ENCODE measurements at places on chromosomes 2 and 18.

- DNase-seq, result no peak
These were observed 101.8 kb upstream of the MYO3B start for GRCh38 chr2:170076189-170076588.

DNA sequence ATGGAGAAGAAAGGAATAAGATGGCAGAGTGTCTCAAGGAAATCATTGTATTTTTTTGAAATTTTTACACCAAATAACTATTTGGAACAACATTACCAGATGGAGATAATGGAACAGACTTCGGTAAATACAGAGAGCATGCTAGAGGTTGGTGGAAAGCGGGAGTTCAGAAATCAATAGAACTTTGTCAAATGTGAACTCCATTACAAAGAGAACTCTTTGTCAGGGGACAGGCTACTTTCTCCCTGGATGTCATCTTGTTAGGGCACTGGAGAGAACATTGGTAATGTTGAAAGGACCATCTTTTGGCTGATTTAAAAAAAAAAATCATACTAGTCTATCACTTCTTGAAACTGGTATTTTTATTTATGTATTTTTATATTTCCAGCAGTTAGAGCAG lies 30.8 kb downstream of the DCC start:
- no peak for DNase-seq

DNA sequence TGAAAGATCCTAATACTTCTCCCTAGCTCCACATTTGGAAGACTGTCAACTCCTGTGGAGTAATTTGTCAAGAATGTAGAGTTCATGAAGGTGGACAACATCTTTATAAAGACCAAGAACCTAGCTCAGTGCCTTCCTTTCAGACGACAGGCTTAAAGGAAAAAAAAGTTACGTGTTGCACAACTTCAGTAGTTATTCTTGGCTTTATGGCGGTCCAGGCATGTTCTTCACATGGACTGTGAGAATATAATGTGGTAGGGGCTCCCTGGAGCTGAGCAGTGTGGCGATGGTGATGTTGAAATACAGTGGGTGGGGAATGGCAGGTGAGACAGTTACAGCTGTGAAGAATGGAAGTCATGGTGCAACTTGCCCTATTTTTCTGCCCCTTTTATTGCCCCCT lies 3.9 kb downstream of the TAF1B start:
- DNase-seq, result no peak

DNA sequence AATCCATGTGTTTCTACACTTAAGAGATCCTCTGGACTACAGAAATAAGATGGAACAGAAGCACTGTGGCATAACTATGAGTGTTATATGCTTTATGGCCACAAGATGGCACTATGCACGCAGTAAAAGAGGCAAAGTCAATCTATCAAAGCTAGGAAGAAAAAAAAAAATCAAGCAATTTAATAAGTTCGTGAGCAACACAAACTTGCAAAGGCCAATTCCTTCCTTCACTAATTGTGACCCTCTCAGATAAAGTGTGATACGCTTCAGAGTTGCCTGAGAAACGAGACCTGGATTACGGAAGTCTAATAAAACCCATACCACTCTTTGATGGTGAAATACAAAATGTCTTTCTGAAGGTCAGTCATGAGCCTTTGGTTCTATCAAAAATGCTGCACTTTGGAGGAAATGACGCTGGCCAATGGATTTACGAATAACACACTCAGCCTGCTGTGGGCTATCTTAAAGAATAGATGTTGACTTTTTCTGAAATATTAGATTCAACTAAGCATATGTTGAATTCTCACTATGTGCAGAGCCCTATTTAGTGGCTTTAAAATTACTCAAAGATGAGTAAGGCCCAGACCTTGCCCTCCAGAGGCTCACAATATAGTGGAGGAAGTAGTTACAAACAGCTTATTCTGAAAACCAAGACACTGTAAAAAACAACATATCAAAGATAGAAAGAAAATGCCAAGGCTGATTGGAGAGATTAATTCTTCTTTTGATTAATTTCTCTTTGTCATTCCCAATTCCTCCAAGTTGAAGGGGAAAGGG lies 35.5 kb upstream of the TTR start:
- DNase-seq, result peak; percentile 9

DNA sequence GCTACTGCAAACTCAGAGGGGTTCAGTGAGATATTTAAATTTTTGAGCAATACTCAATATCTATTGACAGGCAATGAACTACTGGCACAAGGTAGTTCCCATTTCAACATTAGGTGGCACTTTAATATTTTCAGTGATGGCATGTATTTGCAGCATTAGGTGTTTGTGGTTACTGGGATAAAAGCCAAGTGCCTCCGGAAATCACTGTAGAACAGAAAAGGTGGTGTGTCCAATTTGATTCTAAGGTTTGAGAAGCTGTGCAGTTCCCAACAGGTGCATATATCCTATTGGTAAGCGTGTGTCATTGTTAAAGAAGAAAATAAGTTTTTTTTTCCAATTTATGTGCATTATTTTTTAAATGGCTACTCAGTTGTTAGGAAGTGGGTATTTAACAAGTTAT lies 41.3 kb downstream of the NABP1 start:
- DNase-seq, result no peak

- DNase-seq, result no peak
These were observed at the start of gene KCNS3 for GRCh38 chr2:17878281-17879136. KCNS3 (plus strand) TSS chr2:17878667; CDS start chr2:17931009, 52,342 bp downstream.

GRCh38 chr2:212484563-212485080 lies 54.0 kb downstream of the ERBB4 start:
- no peak for DNase-seq

- DNase-seq, result no peak
These were observed 62.6 kb downstream of the DNMT3A start for GRCh38 chr2:25279091-25279651.

DNA sequence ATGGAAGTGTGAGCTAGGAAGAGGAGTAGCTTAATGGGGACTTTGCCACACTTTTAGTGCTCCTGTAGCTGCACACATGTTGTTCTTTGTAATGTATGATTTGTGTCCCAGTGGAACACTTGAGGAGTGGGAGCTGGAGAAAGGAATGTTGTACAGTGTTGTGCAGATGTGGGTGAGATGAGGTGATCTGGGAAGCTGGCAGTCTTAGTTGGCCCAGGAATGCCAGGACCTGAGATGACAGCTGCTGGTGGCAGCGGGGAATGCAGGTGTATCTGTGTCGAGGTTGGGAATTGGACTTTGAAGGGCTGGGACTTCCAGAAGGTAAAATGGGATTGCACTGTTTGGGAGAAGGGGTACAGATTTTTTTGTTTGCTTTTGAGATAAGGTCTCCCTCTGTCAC lies 23.6 kb downstream of the NEDD4L start:
- DNase-seq, result no peak

- DNase-seq, result no peak
These were observed 58.3 kb upstream of the PXDN start for GRCh38 chr2:1802469-1803216.

GRCh38 chr2:3349211-3349693 lies 28.4 kb downstream of the EIPR1 start:
- DNase-seq, result no peak

DNA sequence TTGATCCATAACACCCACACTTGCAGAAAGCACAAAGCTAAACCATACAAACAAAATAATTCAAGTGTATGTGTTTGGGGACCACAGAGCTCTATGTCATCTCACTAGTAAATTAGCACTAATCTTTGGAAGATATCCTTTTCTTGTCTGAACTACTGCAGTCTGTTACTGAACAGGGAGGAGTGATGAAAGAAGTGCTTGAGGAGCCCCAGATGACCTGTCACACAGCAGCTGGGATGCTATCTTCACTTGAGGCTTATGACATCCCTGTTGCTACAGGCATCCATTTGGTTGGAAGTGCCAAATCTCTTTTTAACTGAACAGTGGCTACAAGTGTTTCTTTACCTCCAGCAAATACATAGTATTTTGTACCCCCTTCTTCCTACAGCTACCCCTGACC lies 386.3 kb upstream of the CHAC2 start:
- no peak for DNase-seq

DNA sequence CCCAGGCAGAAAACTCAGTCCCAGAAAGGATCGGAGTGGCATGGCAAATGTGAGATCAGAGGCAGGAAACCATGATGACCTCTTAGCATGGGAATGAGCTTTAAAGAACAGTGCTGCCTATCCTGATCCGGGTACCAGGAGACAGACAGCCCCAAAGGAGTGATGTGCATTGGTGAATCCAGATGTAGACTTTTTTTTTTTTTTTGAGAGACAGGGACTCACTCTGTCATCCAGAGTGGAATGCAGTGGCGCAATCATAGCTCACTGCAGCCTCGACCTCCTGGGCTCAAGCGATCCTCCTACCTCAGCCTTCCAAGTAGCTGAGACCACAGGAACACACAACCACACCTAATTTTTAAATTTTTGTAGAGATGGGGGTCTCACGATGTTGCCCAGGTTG lies 122.7 kb downstream of the VAPA start:
- no peak for DNase-seq

- DNase-seq, result no peak
These were observed 180.7 kb upstream of the ID2 start for GRCh38 chr2:8501061-8501720.

DNA sequence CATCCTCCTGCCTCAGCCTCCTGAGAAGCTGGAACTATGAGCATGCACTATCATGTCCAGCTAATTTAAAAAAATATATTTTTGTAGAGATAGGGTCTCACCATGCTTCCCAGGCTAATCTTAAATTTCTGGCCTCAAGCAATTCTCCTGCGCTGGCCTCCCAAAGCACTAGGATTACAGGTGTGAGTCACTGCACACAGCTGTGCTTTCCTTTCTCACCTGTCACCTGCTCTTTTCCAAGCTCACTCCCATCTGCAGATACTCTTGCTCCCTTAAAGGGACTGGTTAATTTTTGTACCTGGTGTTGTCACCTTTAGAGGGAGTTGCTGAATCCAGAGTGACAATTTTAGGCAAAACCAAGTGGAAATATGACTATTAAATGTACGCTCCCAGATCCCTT lies 178.2 kb downstream of the LOXHD1 start:
- DNase-seq, result no peak

- DNase-seq, result no peak
These were observed 828 bp downstream of the DYNC1I2 start for GRCh38 chr2:171688129-171688465.

GRCh38 chr2:162477011-162477410 lies 133.1 kb downstream of the GCA start:
- DNase-seq, result no peak

DNA sequence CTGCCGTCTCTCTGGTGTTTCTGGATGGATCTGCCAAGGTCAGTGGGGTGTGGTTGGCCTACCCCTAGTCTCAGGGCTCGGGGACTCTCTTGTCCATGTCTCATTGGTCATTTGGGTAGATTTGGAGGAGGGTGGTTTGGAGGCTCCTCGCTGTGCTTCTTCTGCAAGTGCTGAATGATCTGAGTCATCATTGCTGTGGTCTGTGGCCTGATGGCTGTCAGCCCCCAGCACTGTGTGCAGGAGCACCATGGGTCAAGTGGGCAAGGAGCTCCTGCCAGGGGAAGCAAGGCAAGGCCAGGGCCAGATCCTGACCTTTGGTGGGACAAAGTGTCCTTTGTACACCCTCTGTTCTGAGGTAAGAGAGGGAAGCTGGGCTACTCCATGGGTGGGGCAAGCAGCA lies 221.8 kb downstream of the FHOD3 start:
- DNase-seq, result no peak

DNA sequence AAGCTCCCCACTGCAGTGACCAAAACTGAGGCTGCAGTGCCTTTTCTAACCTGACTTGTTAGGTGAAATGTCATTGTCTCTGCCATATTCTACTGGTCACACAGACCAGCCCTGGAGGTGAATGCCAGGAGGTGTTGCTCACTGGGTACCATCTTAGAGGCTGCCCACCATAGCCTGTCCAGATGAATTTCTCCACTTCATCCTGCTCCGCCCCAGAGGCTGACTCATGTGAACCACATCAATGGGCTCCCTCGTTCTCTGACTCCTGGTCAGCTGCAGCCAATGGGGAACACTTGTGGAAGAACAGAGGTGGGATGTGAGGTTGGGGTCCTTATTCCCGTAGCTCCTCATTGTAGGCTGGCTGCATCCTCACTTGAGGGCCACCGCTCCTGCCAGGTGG lies 3.4 kb upstream of the NARS1 start:
- DNase-seq, result peak; percentile 0

DNA sequence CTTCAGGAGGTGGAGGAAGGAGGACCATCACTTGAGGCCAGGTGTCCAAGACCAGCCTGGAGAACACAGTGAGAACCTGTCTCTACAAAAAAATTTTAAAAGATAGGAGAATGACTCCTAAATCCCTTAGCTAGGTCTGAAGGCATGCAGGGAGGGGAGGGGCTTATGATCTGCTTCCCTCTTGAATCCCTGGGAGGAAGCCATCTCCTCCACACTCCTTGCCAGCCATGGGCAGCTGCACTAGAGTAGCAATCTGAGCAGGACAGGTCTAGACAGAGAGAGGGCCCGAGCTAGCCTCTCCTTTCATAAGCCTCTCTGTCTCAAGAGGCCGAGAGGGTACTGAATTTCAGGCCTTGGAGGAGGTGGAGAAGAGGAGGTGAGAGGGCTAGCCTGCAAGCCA lies 42.5 kb downstream of the DAPL1 start:
- no peak for DNase-seq

DNA sequence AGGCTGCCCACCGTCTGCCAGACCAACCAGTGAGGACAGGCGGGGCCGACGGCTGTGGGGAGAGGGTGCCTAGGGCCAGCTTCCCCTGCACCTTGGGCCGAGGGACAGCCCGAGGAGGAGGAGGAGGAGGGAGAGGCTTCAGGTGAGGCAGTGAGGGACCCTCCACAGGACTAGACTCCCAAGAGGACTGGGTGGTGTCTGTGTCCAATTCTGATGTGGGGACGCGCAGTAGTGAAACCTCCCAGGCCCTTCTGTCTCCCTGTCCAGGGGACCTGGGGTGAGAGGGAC lies 19.8 kb upstream of the ASB1 start:
- no peak for DNase-seq

- DNase-seq, result no peak
These were observed 11.9 kb downstream of the IL18RAP start for GRCh38 chr2:102434655-102435381.

DNA sequence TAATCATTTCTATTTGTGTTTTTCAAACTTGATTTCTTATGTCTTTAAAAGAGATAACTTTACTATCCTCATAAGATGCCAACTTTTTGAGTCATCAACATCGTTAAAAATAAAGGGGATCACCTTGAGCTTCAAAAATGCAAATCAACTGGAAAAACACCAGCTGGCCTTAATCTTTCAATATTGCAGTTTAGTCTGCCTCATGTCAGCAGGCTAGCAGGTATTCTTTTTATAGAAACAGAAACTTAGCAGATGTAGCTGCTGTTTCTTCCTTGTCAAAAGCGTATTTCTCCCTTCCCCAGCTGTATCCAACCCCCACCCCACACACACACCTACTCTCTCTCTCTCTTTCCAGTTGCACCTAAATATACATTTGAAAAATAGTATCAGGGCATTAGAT lies 154.1 kb upstream of the ZNF804A start:
- no peak for DNase-seq

GRCh38 chr2:15278296-15278695 lies 282.8 kb downstream of the NBAS start:
- DNase-seq, result no peak

- peak; percentile 86 for DNase-seq
These were observed 174.0 kb downstream of the TGIF1 start for GRCh38 chr18:3623769-3624545.

GRCh38 chr18:23994361-23994902 lies 20.1 kb upstream of the TTC39C start:
- DNase-seq, result peak; percentile 86

- DNase-seq, result no peak
These were observed 743.7 kb upstream of the HS6ST1 start for GRCh38 chr2:129062146-129062912.
